Left renal cortex interstitium (tissue), 4 donors: ENCODE measurements at places on chromosomes 7 and 10.

DNA sequence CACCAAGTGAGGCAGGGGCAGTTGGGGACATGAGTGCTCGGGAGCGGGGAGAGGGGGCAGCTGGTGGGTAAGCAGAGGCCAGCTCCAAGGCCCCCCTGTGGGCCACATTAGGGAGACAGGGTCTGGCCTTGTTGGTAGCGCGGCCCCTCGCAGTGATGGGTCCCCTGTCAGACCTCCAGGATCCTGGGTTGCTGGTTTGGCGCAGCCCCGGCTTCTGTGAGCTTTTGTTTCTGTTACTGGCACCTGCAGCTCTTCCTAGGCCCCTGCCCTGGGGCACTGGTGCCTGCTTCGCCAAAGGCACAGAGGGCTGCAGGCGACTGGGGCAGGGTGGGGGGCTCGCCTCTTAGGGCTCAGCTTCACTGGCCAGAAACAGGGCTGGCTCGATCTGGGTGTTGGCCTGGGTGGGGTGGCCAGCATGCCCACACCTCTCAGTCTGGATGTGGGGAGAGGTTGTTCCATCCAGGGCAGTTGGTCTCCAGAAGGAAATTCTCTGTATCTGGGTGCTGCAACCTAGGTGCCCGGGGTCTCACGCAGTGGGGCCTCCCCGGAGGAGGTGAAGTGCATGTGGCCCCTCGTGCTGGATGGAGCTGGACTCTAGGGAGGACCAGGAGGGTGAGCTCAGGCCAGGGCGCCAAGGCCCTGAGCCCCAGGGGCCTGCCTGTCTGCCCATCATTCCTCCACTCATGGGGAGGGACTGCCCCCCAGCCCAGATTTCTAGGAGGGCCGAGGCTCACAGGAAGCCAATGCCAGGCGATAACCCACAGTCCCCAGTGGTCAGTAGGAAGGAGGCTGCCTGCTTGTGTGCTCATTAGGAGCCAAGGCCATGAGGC lies 138.6 kb downstream of the LHPP start:
- DNase-seq = no peak

DNA sequence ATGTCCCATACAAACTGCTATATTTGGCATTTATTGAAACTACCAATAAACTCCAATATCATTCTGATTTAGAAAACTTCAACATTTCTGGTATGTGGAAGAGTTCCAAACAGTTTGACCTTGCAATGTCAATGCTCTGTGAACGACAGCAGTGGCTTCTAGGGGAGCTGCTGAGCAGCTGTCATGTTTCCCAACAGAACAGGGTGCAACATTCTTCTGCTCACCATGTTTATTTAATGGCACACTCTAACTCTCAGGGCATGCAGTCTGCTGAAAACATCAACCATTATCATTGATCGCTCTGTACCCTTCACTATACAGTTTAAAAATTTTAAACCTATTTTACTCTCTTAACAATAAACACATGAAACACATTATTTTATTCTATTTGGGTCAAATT lies 25.9 kb downstream of the LMOD2 start:
- no peak for DNase-seq

DNA sequence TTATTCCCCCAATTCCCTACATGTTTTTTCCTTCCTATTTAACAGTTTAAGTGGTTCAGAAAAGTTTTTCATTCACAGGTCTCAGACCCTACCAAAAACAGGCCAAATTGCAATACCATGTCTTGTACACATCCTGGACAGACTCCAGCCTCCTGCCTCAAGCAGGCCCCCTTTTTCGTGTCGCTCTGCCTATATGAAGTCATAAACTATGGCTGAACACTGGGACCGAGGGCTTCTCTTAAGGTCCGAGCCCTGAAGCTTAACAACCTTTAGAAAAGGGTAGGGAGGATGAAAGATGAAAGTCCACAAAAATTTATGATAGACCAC lies 1.4 kb downstream of the FBXW4 start:
- no peak for DNase-seq

DNA sequence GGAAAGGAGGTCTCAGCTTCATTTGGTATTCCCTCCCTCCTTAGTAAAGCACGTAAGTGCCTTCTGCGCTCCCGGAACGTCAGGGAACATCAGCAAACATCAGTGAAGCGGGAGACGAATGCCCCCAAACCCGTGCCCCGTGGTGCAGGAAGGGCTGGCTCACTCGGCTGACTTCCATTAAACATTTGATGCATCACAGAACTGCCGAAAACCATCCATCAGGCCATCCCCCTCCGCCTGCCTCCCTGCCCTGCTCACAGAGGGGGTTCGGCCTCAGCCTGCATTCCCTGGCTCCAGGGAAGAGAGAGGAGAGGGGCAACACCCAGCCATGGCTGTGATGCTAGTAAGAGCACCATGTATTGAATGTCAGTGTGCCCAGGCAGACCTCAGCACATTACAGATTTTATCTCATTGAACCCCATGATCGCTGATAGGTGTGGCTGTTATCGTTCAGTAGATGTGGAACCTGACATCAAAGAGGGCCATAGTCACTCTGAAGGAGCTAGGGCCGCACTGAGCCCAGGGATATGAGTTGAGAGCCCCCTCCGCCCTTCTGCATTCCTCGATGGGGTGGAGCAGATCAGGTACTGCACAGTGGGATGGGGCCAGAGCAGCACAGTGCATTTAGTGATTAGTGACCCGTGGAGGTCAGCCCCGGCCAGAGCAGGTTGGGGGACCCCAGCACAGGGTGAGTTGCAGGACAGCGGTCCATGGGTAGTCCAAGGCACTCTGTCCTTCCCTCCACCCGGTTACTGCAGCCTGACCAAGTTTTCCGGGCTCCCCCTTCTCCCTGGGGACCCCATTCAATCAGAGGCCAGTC lies 146.4 kb downstream of the RPS24 start:
- DNase-seq = no peak

DNA sequence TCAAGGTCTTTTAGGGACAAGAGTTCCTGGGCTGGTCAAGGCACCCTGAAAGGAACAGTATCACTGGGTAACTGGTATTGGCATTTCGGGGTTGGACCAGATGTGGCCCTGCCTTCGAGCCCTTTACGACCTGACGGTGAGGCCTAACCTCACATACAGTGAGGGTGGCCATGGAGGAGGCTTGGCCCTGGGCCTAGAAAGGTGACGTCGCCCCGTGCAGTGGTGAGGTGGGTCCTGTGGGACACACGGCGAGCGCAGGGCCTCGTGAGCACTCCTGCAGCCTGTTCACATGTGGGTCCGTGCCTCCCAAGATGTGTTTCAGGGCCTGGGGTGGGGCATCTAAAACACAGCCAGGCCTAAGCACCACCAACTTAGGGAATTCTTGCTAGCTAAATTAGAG lies 36.1 kb downstream of the CRHR2 start:
- no peak for DNase-seq

DNA sequence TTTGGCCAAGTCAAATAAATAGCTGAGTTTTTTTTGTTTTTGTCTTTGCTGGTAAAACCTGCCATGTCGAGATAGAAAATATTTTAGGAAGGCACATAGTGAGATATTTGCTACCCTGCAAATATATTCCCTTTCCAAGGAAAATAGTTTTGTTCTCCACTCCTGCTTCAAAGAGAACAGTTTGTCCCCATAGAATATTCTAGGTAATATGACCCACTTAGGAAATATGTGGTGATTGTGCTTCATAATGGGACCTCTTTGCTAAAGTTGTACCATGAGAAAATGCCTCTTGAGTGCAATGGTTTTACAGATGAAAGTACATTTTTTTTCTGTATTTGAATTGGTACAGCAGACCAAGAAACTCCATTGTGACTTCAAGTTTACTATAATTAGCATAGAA lies 41.6 kb downstream of the SMNDC1 start:
- no peak for DNase-seq

- no peak for DNase-seq
Observed at GRCh38 chr7:48548667-48549066, 375.7 kb upstream of the CDC14C start.

DNA sequence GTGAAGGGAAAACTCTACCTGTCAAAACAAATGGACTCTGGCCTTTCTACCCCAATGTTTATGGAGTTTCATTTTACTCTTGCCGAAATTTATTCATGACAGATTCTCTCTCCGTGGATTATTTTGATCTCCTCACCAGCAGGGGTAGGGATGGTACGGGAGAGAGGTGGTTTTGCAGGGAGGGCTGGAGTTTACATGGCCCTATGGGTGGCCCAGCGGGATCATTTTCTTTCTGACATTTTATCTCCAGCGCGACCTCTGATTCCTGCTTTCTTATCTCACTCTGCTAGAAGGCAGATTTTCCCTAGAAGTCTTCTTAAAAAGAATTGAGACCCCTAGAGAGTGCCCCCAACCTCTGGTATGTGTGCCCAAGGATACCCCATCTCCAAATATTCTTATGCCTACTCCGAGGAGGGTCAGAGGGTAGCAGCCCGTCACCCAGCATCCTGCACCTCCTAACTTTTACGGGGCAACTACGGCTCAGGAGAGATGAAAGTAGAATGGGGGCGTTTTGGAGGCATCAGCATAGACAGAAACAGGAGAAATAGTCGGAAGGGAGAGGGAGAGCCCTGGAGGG lies 10.1 kb upstream of the GATA3 start:
- DNase-seq = no peak

- no peak for DNase-seq
Observed at GRCh38 chr7:31892099-31892829, 177.9 kb downstream of the PDE1C start.

GRCh38 chr7:80830584-80831285 lies 88.1 kb downstream of the SEMA3C start:
- no peak for DNase-seq

DNA sequence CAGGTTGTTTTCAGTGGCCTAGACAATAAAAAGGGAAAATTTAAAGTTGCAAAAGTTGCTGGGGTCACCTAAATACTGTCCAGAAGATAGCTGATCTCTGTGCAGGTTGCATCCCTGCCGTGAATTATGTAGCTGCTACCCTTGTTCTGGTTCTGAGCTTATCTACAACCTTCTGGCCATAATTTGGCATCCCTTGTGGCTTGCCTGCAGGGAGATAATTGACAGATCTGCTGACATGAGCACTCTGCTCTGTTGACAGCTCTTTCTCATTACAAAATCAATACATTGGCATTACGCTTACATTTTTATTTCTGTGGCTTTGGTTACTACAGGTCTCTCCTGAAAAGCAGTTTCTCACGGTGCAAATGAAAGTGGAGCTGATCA lies 29.3 kb upstream of the HECTD2 start:
- DNase-seq = no peak

- no peak for DNase-seq
Observed at GRCh38 chr7:77571801-77572200, 34.7 kb downstream of the PTPN12 start.

GRCh38 chr10:35674843-35675242 lies 32.7 kb upstream of the FZD8 start:
- no peak for DNase-seq

GRCh38 chr10:124143721-124144120 lies 50.3 kb upstream of the CHST15 start:
- no peak for DNase-seq

DNA sequence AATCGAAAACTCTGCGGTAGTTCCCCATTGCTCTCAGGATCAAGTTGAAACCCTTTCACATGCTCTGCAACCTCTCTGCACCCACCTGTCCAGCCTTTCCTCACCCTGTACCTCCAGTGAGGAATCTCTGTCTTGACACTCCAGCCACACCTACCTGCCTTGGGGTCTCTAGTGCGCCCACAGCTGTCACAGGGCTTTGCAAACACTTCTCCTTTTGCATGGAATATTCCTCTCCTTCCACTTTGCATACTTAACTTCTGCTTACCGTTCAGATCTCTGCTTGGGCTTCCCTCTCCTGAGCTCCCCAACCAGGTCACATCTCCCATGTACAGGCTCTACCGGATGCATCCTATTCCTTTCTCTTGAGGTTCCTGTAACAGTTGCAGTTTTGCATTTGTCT lies 6.6 kb upstream of the ZYX start:
- no peak for DNase-seq

- no peak for DNase-seq
Observed at GRCh38 chr10:1323951-1324350, 267.8 kb downstream of the WDR37 start.

DNA sequence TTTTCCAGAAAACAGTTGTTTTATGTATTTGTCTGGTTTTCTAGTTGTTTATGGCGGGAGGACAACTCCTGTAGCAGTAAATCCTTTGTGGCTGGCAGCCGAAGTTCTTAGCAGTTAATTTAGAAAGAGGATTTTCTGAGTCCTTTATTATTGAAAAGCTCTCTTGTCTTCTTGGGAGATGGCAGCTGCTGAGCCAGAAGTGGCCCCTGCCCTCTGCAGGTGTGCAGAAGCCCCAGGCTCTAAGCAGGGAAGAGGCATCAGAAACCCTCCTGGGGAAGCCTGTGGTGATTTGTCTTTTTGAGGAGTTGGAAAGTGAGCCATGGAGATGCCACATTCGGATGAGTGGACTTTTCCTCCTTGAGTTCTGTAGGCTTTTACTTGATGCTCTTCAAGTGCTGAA lies 106.3 kb downstream of the GLRX3 start:
- DNase-seq = no peak

GRCh38 chr10:10794791-10795191 lies 222.9 kb upstream of the CELF2 start:
- DNase-seq = no peak

GRCh38 chr10:12228851-12229250 lies 32.9 kb downstream of the CDC123 start:
- no peak for DNase-seq

DNA sequence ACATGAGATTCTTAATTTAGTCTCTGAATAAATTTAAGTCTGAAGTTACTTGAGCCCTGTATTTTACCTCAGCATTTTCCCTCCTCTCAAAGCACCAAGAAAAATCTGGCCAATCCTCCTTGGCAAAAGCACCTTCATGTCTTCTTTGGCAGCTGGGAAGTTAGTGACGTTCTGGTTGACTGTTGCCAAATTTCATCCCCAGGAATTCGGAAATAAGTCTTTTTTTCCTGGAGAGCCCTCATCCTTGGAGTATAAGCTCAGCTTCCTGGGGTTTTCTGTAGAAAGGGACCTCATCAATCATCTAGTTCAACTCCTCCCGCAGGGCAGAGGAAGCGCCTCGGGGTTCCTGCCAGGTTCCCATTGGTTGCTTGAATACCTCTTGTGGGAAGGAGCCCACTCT lies 377.6 kb downstream of the PHTF2 start:
- no peak for DNase-seq

DNA sequence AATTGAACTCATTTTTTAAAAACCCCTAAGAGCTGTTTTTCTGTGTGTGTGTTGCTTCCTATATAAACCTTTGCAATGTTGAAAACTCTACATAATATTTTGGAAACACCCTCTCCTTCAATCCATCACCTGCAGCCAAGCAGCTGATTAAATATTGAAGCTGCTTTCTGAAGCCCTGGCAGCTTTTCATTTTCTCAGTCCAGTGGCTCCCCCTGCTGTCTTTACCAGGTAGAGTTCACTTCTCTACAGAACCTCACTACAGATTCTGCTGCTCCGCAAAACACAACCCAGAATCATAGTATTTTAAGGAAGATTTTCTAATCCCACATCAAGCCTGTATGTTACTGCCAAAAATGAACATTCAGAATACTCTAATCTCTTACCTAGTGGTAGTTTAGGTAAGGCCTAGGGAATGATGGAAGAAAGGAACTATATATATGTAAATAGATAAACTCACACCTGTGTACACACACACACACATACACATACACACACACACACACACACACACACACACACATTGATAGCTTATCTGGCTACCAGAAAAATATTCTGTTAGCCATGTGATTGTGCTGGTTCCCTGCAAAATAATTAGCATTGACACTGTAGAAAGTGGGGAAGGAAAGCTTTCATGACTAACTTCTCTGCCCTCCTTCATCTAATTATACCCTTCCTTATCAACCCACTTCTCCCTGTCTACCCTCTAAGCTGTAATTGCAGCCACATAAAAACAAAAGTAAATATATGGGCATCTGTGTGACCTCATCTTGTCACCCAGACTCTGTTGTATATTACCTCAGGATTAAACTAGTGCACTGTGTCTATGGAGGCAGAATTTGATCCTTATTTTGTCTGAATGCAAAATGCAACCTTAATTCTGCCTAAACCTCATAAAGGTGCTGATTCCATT lies 229.5 kb upstream of the FZD1 start:
- no peak for DNase-seq
